Stimulated activated CD8-positive, alpha-beta memory T cell treated with anti-CD3 and anti-CD28 coated beads, Interleukin-7, amount 100 ng/mL, for 1 hour (primary cell): ENCODE measurements at places on chromosomes 2 and 18.

DNA sequence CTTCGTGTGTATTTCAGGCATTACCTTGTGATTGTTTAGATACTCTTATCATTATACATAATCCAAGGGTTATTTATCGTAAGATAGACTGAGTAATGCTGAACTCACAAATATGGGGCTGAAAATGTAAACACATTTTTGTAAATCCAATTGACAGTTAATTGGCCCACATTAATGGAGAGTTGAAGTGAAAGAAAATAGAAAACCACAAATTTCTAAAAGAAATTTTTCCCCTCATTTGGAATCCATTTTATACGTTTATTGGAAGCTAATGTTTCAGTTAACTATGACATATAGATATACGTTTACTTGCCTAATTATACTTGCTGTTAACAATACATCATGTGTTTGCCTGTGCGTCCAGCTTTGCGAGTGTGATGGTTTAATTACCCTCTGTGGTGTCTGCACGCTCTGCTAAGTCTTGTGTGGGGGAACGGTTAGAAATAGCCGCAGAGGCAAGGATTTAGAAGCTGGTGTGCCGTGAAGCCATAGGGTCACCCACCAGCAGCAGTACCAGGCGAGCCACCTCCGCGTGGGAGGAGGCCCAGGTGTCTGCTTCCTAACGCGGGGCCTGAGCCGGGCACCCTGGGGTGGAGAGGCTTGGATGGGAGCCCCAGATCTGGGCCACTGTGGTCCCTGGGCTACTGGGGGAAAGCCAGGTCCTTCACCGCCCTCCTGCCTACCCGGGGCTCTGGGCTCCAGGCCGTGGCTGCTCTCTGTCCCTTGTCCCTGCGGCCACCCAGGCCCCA, 38.0 kb downstream of the TSHZ1 start:
- DNase-seq: no peak

- DNase-seq: no peak
These were observed 44.1 kb downstream of the ANKRD44 start for GRCh38 chr2:197266477-197266876.

GRCh38 chr2:59701271-59701994, 852.0 kb downstream of the BCL11A start:
- no peak for DNase-seq

- no peak for DNase-seq
These were observed 3.3 kb upstream of the RAB12 start for GRCh38 chr18:8605974-8606373.

- no peak for DNase-seq
These were observed 38.4 kb downstream of the PAX8 start for GRCh38 chr2:113240150-113240914.

DNA sequence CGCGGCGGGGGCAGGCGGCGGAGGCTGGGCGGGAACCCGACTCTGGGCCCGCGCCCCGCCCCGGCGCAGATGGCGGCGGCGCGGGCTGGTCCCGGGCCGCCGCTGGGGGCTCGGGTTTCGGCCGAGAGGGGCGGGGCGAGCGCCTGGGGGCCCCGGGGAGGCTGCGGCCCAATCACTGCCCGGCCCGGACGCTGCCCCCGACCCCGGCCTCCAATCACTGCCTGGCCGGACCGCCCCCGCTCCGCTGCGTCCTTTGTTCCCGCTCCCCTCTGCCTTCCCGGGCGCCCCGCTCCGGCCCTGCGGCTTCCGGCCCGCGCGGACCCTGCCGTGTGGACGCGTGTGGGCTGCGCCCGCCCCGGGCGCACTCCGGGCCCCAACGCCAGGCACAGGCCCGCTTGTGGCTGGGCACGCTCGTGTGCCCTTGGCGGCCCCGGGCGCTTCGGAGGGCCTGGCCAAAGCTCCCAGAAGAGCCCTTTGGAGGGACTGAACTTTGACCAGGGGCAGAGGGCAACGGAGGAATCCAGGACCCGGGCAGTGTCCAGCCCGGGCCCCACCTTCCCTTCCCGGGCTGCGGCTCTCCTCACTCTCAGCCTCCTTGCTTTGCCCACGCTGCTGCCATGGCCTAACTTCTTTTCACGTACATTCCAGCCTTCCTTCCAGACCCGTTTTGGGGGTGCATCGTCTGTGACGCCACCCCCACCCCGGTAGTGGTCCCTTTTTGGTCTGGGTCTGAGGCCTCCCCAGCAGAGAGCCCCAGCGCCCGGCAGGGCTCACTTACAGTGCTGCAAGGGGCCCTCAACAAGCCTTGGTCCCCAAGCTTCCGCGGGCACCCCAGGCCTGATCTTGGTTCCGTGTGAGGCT, 27.1 kb upstream of the PTMA start:
- DNase-seq: no peak

- no peak for DNase-seq
These were observed 16.9 kb downstream of the SH2D6 start for GRCh38 chr2:85435220-85435958.

DNA sequence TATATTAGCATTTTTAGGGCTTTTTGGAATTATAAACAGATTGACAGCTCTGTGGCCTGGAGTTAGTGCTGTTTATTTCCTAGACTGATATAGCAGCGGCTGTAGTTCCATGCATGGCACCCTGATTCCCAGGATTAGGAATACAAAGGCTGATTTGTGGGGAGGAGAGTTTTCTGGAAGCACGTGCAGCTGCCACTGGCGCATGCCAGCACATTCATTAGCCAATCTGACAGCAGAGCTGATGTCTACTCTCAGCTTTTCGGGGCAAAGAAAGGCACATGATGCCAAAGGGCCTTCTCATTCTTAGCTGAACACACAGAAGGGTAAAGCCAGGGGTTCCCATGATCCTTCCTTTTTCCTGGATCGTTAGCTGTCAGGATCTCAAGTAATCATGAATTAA, 45.7 kb upstream of the RAPH1 start:
- no peak for DNase-seq

GRCh38 chr18:45658756-45659155, 43.5 kb downstream of the SLC14A2 start:
- no peak for DNase-seq

GRCh38 chr2:100882645-100883613, 63.0 kb downstream of the NPAS2 start:
- DNase-seq: no peak

- DNase-seq: no peak
These were observed 49.8 kb downstream of the ADI1 start for GRCh38 chr2:3469486-3469885.

GRCh38 chr2:191635333-191636234, 42.4 kb upstream of the NABP1 start:
- DNase-seq: no peak

- DNase-seq: no peak
These were observed 132.9 kb downstream of the BARD1 start for GRCh38 chr2:214676421-214677089.

DNA sequence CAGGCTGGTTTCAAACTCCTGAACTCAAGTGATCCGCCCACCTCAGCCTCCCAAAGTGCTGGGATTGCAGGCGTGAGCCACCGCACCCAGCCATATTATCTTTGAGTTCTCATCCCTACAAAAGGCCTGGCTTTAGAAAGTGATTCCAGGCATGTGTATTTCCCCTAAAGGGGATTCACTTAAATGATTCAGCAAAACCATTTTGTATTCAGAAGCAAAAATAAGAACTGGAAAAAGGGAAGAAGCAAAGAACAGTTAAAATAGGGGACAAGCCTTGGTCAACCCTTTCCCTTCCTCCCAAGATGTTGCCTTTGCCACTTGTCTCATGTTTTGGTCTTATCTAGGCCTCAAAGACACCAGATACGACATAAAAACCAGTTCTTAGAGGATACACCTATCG, 10.5 kb downstream of the TM4SF20 start:
- no peak for DNase-seq

GRCh38 chr2:219798430-219798829, 171.0 kb downstream of the SLC4A3 start:
- no peak for DNase-seq

- DNase-seq: no peak
These were observed 159.0 kb downstream of the ZFP36L2 start for GRCh38 chr2:43067254-43068040.

DNA sequence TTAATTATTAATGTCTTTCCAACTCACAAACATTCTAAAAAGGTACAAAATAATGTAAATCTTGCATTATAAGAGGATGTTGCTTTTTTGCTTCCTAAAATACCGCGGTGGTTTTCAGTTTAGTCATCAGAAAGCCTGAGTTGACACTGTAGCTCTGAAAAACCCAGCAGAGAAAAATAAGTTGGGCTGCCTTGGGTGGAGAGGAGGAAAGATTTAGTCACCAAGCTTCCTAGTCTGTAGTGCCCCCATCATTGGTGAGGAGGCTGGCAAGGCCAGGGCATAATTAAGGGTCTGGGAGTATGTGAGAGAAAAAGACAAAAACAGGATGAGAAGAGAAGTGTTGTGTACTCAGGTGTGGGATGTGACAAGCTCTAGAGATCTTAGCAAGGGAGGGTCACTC, 5.7 kb downstream of the PTPRM start:
- no peak for DNase-seq

DNA sequence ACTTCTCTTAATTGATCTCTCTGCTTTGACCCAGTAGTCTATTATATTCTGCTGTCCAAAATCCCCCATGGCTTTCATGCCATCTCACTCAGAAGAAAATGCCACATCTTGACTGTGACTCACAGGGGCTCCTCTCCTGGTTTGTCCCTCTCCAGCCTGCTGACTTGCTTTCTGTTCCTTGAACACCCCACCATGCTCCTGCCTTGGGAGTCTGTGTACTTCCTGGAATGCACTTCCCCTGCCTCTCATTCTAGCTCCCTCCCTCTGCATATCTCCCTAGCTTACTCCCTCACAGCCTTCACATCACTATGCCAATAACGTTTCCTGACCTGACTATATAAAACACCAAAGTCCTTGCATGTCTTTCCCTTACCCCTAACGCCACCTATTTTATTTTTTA, 167.2 kb downstream of the TRIB2 start:
- no peak for DNase-seq

DNA sequence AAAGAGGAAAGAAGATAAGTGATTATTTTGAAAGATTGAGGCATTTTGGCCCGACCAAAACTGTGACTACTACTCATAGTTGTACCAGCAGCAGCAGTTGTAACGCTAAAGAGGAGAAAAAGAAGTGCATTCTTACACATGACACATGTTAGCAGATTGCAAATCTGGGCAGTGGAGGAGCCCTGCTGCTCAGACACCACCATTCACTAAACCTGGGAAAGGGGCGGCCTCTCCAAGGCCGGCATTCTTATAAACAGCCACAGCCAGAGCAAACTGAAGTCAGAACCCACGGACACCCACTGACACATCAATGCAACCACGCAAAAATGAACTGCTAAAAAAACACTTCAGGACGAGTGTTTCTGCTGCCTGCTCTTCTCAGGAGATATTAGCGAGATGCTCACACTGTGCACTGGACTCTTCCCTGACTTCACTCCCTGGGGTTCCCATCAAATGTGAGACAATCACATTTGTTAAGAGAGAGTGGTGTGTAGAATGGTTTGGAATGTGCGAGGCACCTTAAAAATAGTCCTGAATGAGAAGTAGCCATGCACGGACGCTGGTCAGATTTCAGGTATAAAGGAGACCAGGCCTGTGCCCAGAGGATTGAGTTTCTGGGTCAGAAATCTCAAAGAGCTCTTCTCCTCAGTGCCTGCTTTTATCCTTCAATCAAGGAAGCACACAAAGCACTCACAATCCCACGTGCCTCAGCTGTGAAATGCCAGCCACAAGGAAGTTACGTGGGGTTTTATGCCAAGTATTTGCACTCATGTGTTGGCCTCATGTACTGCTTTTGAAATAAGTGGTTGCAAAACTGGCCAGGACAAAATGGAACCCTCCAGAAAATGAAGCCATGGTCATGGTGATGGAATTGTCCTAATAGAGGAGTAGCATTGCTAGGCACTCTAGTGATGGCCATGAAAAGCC, 83.4 kb downstream of the MTCL1 start:
- no peak for DNase-seq

DNA sequence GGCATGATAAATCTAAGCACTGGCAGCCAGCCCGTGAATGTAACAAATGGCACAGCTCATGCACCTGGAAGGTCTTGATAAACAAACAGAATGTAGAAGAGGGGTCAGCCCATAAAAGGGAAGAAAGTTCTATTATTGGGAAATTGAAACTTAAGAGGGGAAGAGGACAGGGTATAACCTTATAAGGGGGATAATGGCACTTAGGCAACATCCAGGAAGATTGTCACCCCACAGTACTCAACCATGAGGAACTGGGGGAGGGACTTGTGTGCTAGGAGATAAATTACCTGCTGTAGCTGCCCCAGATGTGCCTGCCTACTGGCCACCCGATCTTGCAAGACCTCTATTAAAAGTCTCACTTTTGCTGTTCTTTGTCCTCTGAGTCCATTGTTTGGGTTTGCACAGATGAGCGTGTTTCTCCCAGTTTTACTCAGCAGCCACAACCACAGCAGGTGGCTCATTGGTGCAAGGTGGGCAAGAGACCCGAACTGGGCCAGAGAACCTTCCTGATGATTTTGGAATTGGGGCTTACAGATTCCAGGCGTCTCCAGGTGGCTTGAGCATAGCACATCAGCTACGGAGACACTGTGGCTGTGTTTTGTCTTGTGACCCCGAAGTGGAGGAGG, 79.0 kb upstream of the TAF1B start:
- DNase-seq: no peak

DNA sequence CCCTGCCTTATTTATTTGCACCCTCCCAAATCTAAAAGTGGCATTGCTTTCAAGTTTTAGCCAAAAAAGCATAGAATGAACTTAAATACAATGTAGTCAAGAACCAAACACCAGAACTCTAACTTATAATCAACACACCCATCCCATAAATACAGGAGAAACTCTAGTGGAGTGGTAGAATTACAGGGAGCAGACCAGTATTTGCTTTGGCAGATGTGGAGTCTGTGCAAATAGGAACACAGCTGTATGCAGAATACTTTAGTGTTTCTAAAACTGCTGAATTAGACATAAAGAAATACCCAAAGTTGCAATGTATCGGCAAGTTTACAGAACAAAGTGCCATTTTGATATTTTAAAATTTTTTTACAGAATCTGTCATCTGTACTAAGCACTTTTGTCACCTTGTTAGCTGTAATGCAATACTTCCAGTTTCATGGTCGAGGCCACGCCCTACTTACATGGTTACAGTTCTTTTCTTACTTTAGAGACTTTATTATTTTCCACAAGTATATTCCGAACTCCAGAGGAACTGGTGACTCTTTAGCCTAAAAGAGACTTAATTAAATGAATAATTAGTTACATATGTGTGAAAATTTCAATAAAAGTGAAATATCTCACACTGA, 23.7 kb upstream of the COL5A2 start:
- no peak for DNase-seq

- DNase-seq: no peak
These were observed 257.7 kb upstream of the UBE2E3 start for GRCh38 chr2:180722551-180723239.

GRCh38 chr2:234953116-234954031, 1.6 kb downstream of the SH3BP4 start:
- no peak for DNase-seq

DNA sequence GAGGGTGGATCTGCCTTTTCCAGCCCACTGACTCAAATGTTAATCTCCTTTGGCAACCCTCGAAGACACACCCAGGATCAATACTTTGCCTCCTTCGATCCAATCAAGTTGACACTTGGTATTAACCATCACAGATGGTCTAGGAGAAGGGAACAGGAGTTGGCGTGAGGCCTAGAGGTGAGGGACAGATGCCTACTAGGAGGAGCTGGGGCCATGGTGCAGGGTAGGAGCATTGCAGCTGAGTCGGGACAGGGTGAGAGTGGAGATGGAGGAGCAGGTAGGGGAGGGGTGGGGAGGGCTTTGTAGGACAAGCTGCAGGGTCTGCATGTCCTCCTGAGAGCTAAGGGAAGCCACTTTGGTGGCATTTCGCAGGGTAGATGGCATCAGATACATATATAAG, 140.0 kb downstream of the VAPA start:
- no peak for DNase-seq

- no peak for DNase-seq
These were observed 48.8 kb downstream of the ANKMY1 start for GRCh38 chr2:240508832-240509545.
